ENCODE measurements at places on chromosomes 2 and 18.
A peak's percentile ranks its signal among the peaks of the same experiment; 100 is the strongest.

- DNase-seq: no peak
Observed at GRCh38 chr2:47601568-47601967, 181.4 kb upstream of the MSH6 start.

GRCh38 chr18:12968619-12969018 lies 20.8 kb downstream of the SEH1L start:
- DNase-seq: no peak

DNA sequence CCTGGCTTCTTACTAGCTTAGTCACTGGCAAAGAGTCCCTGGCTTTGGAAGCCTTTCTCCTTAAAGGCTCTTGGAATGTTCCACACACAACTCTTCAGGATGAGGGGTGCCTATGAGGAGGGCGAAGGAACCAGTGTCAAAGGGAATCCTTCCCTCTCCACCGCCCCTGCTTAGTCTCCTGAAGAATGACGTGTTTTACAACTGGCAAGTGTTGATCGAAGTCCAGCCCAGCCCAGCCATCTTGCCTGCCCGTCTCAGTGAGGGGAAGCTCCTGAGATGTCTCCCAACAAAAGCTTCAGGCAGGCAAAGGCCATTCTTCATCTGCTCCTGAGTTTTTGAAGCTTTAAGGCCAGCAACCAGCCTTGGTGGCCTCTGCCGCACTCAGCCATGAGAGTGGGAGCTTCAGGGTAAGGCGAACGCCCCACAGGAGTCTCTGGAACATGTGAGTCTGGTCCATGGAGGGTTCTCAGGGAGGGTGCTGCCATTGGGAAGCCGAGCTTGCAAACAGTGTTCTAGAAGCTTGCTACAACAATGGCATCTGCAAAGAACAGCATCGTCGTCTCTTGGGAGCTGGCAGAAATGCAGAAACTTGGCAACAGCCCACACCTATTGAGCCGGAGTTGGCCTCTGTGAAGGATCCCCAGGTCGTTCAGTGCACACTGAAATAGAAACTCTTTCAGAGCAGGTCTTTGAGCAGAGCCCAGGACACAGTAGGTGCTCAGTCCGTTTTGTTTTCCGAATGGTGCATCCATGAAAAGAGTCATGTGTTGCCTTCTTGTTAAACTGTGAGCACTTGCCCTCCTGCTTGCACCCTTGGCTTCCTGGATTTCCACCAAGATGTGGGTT lies 220.7 kb downstream of the SEPTIN10 start:
- no peak for DNase-seq

- DNase-seq: peak; percentile 15
Observed at GRCh38 chr2:208265371-208265800, 669 bp upstream of the PIKFYVE start.

- no peak for DNase-seq
Observed at GRCh38 chr2:97707362-97708047, 5.9 kb upstream of the ZAP70 start.

- no peak for DNase-seq
Observed at GRCh38 chr18:55477860-55478581, 110.0 kb downstream of the TCF4 start.

GRCh38 chr2:46999857-47000678 lies 84.5 kb upstream of the MCFD2 start:
- no peak for DNase-seq

DNA sequence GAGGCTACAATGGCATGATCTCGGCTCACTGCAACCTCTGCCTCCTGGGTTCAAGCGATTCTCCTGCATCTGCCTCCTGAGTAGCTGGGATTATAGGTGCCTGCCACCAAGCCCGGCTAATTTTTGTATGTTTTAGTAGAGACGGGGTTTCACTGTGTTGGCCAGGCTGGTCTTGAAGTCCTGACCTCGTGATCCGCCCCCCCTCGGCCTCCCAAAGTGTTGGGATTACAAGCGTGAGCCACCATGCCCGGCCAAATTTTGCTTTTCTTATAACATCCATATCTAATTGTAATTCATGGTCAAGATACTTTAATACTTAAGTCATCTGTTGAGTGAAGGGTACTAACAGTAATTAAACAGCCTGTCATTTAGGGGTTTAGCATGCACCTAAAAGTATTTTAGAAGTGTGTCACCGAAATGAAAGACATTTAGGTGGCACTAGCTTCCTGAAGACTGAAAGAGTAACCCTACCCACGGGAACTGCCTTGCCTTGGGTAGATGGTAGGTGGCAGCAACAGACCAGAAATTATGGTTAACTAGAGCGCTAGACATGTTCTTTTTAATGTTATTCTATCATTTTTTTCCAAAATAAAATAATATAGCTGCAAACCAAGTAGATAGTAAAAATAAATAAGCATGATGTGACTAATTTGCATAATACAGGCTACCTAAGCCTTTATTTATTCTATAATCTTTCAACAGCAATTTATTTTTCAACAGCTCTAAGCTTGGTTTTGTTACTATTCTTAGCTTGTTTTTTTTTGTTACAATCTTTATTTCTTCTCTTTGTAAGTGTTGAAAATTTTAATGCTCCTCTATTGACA lies 8.6 kb upstream of the ACYP2 start:
- peak; percentile 51 for DNase-seq

- no peak for DNase-seq
Observed at GRCh38 chr2:203412546-203413331, 84.5 kb downstream of the ABI2 start.

DNA sequence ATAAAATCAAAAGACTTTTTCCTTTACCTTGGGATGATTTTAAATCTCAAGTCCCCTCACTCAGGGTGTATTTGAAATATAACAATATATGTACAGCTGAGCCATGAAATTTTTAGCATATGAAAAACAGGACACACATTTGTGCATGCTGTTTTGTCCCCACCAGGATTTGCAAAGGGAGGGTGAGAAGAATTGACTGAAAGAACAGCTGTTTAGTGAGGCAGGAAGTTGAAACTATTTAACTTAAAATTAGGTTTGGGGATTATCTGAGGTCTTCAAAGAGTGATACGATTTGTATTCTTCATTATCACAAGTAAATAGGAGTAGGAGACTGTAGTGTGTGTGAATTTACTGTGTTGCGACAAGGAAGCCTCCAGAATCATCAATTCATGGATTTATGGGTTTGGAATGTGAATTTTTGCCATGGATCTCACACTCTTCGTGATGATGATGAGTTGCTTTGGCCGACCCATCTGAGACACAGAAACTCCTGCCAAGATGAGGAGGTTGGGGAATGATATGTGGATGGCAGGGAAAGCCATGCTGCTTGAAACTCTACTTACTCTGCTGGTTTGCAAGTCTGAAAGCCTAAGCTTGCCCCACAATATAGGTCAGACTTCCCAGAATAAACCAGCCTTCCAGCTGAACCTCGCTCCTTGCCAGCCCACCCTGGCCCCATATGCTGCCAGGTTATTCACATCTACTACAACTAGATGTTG lies 31.0 kb upstream of the SPATS2L start:
- DNase-seq: no peak

DNA sequence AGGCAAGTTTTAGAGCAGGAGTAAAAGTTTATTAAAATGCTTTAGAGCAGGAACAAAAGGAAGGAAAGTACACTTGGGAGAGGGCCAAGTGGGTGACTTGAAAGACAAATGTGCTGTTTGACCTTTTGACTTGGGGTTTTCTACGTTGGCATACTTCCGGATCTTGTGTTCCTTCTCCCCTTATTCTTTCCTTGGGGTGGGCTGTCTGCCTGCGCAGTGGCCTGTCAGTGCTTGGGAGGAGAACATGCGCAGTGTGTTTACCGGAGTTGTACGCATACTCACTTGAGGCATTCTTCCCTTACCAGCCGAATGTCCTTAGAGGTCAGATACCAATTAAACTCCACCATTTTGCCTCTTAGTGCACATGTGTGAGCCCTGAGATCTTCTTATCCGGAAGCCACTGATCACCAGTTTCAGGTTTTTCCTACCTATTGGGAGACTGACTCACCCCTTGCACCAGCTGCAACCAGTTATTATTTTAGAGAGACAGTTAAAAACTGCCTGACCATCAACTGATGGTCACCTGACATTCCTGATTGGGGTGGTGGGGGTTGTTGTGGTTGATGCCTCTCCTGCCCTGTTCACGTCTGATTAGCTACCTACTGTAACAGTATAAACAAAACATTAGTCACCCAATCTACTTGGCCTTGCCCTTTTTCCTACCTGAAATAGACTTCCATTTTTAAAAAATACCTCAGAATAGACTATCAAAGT lies 67.5 kb downstream of the NYAP2 start:
- DNase-seq: no peak

- DNase-seq: no peak
Observed at GRCh38 chr18:48902856-48903601, 47.7 kb downstream of the SMAD7 start.

DNA sequence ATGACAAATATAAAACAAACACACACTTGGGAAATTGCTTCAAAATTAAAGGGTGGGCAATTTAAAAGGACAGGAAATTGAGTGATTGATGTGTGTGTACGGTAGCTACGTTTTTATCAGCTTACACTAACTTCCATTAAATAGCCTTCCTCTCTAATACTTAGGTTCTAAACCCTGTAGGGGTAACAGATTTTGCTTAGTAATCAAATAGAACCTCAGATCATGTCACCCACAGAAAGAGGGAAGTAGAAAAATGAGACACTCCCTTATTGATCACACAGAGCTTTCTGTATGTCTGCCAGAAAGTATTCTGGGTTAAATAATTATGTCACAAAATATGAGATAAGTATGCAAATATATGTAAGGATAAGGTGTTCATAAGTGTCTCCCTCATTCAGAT lies 93.3 kb downstream of the ICA1L start:
- DNase-seq: no peak

DNA sequence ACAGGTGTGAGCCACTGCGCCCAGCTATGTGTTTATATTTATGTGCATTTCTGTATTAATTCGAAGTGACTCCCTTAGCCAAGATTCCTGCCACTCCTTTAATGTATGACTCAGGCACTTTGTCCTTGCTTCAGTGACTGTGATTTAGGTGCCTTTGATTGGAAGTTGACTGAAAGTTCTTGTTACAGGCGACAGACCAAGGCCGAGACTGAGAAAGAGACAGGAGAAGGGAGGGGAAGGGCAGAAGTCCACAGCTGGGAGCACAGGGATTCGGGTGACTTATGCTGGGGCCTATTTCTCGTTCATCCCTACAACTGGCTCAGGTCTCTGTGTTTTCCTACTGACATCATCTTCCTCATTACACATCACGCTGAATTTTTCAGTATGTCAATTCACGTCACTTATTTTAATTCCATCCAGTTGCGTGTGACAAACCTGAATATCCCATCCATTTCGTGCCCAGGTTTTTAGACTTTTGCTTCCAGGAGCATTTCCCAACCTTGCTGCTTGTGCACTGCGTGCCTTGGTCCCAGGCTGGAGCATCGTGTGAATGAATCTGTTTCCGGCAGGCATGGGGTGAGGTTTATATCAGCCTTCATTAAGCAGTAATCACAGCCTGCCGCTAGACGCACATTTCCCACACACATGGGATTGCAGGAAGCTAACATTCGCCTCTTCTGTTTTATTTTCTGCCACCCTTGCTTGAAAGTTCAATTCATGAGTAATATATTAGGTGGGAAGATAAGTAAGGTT lies 42.4 kb downstream of the TMEM18 start:
- DNase-seq: peak; percentile 21

- DNase-seq: no peak
Observed at GRCh38 chr2:88603146-88603545, 24.1 kb downstream of the EIF2AK3 start.

GRCh38 chr2:38065502-38066135 lies 10.3 kb downstream of the CYP1B1 start:
- DNase-seq: no peak

DNA sequence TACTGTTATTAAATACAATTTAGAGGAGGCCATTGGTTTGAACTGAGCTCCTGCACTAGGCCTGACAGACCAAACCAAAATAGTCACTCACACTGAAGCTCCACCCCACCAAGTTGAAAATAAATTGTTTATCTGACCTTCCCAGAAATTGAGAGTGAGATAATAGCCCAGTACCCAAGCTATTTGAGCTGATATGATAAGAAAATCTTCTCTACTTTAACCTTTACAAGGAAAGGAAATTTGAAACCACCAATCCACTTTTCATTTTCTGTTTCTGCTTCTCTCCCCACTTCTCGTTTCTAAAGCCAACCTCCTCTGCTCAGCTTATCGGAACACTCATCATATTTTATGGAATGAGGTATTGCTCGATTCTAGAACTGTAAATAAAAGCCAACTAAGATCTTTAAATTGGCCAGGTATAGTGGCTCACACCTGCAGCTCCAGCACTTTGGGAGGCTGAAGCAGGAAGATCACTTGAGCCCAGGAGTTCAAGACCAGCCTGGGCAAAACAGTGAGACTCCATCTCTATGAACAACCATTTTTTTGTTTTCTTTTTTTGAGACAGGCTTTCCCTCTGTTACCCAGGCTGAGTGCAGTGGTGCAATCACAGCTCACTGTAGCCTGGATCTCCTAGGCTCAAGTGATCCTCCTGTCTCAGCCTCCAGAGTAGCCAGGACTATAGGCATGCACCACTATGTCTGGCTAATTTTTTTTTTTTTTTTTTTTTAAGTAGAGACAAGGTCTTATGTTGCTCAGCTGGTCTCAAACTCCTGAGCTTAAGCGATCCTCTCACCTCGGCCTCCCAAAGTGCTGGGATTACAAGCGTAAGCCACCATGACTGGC lies 13.3 kb upstream of the GALM start:
- no peak for DNase-seq

GRCh38 chr18:5103693-5104092 lies 93.4 kb downstream of the AKAIN1 start:
- no peak for DNase-seq

- no peak for DNase-seq
Observed at GRCh38 chr2:241620419-241620769, 16.6 kb downstream of the THAP4 start.

DNA sequence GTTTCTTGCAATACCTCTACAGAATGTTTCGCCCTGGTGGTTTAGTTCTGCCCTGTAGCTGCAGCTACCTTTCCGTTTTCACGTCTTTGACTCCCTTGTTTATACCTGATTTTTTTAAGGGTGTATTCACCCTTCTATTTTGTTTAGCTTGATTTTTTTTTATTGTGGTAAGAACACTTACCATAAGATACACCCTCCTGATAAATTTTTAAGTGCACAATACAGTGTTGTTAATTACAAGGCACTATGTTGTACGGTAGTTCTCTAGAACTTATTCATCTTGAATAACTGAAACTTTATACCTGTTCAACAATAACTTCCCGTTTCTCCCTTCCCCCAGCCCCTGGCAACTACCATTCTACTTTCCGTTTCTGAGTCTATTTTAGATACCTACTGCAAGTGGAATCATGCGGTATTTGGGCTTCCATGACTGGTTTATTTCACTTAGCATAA lies 48.9 kb upstream of the NABP1 start:
- no peak for DNase-seq

- peak; percentile 38 for DNase-seq
Observed at GRCh38 chr2:70946832-70947442, 11.2 kb downstream of the ATP6V1B1 start.

- DNase-seq: no peak
Observed at GRCh38 chr2:13201924-13202323, 485.2 kb downstream of the TRIB2 start.

GRCh38 chr18:50849419-50849821 lies 29.5 kb upstream of the ME2 start:
- no peak for DNase-seq

Data from A549 (cell line).